ENCODE measurements at places on chromosomes 1 and 21. TPM values are rescaled to one million over a fixed set of nuclear protein-coding genes. Genes with fewer than 3 reads are reported as not detected.

The SRSF10 gene
- polyA plus RNA-seq = 41.7 TPM

The MMEL1 gene
- polyA plus RNA-seq = 26.7 TPM

The HORMAD1 gene
- not detected for polyA plus RNA-seq

The CFAP45 gene
- 0.30 TPM for polyA plus RNA-seq

The SLC25A33 gene
- polyA plus RNA-seq = 5.0 TPM

The RBM34 gene
- polyA plus RNA-seq = 79.7 TPM

The CD1E gene
- polyA plus RNA-seq = 0.53 TPM

The MSTO1 gene
- 17.4 TPM for polyA plus RNA-seq

The SEMA4A gene
- polyA plus RNA-seq = 4.7 TPM

The LRRC3 gene
- polyA plus RNA-seq = 1.3 TPM

The PTPN22 gene
- 1.6 TPM for polyA plus RNA-seq

The UBE2U gene
- polyA plus RNA-seq = not detected

The DMAP1 gene
- 49.7 TPM for polyA plus RNA-seq

The GSTM1 gene
- 99.7 TPM for polyA plus RNA-seq

The CD84 gene
- 0.46 TPM for polyA plus RNA-seq
